Activated naive CD4-positive, alpha-beta T cell treated with anti-CD3 and anti-CD28 coated beads for 36 hours (primary cell): ENCODE measurements at places on chromosomes 6 and 20. TPM values are rescaled to one million over a fixed set of nuclear protein-coding genes. Genes with fewer than 3 reads are reported as not detected.

GRCh38 chr6:44339763-44340625 is 2.5 kb upstream of the SPATS1 start:
- DNase-seq: peak; percentile 17

The TMEM244 gene
- total RNA-seq: not detected

The ARHGAP18 gene
- total RNA-seq: 3.2 TPM

GRCh38 chr6:129578315-129578714 is 131.7 kb downstream of the ARHGAP18 start:
- DNase-seq: no peak

The ZHX3 gene
- total RNA-seq: 9.4 TPM

GRCh38 chr20:50252701-50253100 is 62.1 kb downstream of the CEBPB start:
- DNase-seq: no peak

The CCDC28A gene
- 18.9 TPM for total RNA-seq

The HDGFL1 gene
- not detected for total RNA-seq

The ECT2L gene
- not detected for total RNA-seq

GRCh38 chr20:40029589-40029988 is 659.4 kb downstream of the MAFB start:
- no peak for DNase-seq

The TBX18 gene
- not detected for total RNA-seq

The PTCHD4 gene
- not detected for total RNA-seq

The RRAGD gene
- total RNA-seq: 11.3 TPM

The ANGPT4 gene
- total RNA-seq: not detected

The CCHCR1 gene
- 40.0 TPM for total RNA-seq

DNA sequence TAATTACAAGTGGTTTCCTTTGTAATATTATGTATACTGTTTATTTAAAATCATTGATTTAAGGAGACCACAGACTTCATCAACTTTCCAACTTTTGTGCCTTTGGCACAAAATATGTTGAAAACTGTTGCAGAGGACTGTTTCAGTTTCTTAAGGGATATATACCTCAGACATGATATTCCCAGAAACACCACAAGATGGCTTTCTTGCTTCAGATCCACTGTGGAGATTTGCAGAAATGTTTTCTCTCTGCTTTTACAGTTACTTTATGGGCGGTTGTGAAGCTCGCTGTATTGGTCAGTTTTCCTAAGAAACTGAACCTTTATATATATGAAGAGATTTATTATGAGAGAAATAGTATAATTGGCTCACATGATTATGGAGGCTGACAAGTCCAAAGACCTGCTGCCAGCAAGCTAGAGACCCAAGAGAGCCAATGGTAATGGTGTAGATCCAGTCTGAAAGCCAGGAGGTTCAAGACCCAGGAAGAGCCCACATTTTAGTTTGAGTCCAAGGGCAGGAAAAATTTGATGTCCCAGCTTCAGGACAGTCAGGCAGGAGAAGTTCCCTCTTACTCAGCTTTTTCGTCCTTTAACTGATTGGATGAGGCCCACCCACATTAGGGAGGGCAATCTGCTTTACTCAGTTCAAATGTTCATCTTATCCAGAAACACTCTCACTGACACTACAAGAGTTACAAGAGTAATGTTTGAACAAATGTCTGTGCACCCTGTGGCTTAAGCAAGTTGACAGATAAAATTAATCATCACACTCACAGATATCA is 12.8 kb downstream of the ME1 start:
- no peak for DNase-seq

- DNase-seq: no peak
These were observed 49.7 kb downstream of the PAK5 start for GRCh38 chr20:9789131-9789530.

- DNase-seq: peak; percentile 56
These were observed 14.4 kb upstream of the HLA-DQA1 start for GRCh38 chr6:32622545-32623401.

The SLC32A1 gene
- total RNA-seq: not detected
